Aorta (tissue), 5 donors: ENCODE measurements at places on chromosomes 2 and 18. TPM values are rescaled to one million over a fixed set of nuclear protein-coding genes. Genes with fewer than 3 reads are reported as not detected.

DNA sequence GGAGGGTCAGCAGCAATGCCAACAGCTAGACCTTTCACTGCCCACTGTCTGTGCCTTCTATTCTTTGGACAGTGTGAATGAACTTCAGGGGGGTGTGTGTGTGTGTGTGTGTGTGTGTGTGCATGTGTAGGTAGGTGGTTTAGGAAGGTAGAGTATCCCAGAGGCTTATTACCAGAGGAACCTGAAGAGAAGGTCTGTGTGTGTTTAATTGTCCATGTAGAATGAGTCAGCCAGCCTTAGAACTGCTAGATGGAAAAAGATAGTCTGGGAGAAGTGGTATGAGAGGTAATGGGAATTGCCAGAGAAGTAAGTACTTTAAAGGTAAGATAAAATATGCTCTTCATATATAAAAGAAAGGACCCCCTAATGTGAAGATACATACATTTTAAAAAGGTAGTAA, 522.2 kb downstream of the PIK3C3 start:
- DNase-seq: no peak

DNA sequence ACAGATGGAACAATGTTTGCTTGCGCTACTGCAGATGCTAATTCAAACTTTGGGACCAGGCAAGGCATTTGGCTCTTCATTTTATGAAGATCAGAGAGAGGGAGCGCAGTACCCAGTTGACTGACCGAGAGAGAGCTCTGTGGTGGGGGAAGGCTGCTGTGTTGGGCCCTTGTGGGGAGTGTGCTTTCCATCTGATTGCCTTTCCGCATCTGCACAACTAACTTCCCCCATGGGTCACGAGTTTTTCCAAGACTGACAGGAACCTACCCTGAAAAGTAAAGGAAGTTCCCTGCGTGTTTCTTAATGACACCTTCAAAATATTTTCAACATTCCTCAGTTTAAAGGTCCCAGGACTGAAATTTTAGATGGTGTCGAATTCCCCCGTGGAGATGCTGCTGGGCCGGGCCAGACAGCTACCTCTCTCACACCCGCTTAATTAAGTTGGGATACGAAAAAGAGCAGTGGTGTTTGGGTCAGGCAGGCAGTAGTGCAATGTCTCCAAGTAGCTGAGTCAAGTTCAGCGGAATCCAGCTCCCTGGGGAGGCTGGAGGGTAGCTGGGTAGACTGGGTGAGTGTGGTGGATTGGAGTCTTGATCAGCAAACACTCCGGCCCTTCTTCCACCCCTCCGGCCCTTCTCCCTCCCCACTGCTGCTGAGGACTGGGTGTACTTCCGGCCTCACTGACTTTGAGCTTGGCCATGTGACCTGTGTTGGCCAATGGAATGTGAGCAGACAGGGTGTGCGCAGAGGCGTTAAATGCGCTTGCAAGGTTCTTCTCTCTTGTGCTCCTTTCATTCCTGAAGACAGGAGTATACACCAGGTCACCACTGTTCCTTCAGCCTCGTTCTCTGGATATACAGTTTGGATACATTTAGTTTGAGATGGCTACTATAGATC, 2.3 kb upstream of the ARHGAP25 start:
- no peak for DNase-seq

The FECH gene
- total RNA-seq: 13.5 TPM

The CCDC138 gene
- total RNA-seq: 2.4 TPM

The ASNSD1 gene
- 30.2 TPM for total RNA-seq

GRCh38 chr18:49892148-49892924, 79.0 kb upstream of the ACAA2 start:
- DNase-seq: no peak

DNA sequence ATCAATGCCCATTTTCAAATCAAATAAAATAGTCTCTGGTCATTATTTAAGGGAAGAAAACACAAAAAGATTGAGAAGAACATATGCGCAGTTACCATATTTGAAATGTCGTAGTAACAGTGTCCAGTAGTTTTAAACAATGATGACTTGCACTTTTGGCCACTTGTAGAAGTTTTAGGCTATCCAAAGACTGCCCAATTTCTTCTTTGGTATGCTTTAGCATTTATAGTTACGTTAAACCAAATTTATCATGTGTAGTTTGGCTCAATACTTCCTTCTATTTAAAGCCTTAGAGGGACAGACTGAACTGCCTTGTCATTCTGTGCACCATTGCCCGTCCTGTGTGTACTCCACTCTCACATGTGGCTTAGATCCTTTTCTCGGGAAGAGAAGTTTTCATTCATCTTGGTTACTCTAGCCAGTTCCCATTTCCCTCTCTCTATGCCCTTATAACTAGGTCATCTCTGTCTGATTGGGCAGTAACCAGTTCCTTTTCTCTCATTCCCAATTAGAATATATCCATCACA, 84.8 kb upstream of the TTN start:
- DNase-seq: no peak

DNA sequence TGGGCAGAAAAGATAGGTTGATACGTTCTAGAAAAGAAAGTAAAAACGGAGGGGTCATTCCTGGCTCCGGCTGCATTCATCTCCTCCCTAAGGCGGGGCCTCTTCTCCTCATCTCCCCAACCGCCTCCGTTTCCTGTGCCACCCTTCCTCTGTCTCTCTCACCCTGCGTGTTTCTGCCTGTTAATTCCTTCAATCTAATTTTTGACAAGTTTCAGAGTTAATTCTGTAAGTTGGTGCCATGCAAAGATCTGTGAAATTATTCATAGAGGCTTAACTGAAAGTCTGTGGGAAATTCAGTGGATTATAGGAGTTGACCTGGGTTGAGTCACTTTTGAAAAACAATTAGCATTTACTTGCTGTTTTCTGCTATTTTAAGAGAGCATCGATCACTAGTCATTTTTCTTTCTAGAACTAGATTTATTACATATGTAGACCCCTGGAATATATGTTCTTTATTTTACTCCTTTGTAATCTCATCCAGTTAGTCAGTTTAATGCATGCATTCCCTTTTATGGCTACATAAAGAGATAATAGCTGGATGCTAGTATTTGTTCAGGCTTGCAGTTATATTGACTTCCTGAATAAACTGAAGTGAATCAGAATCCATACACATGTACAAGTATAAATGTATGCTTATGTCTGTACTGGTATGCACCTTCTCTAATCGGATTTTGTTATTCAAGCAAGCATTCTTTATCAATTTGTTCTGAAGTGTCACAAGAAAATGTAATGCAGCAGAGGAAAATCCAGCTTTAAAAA, 91.1 kb downstream of the EML6 start:
- DNase-seq: no peak

The KIAA2012 gene
- not detected for total RNA-seq

The RFTN2 gene
- total RNA-seq: 22.2 TPM

GRCh38 chr18:40360558-40360957, 1594.5 kb upstream of the PIK3C3 start:
- no peak for DNase-seq

GRCh38 chr2:23624378-23624777, 239.4 kb downstream of the KLHL29 start:
- DNase-seq: peak; percentile 45

The CRYGB gene
- not detected for total RNA-seq

The MAL gene
- 1.9 TPM for total RNA-seq
